ENCODE measurements at places on chromosomes 2 and 18.

DNA sequence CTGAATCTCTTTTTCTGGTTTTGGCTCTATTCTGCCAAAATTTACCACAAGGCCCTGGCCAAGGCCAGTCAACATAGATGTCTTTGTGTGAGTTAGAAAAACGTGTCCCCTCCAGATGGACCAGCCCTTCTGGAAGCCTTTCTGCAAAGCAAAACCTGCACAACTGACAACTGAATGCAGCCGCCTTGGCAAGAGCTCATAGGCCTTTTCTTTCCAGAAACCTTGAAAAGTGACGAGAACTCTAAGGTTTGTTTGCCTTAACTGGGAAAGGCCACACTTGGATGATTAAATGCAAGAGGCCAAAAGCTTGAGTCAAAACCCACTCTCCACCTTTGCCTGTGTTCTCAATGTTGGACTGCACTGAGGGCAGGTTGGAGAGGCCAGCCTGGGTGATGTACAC is 103.9 kb downstream of the COLEC12 start:
- no peak for DNase-seq

- no peak for DNase-seq
Observed at GRCh38 chr18:54737986-54738385, 90.3 kb upstream of the RAB27B start.

DNA sequence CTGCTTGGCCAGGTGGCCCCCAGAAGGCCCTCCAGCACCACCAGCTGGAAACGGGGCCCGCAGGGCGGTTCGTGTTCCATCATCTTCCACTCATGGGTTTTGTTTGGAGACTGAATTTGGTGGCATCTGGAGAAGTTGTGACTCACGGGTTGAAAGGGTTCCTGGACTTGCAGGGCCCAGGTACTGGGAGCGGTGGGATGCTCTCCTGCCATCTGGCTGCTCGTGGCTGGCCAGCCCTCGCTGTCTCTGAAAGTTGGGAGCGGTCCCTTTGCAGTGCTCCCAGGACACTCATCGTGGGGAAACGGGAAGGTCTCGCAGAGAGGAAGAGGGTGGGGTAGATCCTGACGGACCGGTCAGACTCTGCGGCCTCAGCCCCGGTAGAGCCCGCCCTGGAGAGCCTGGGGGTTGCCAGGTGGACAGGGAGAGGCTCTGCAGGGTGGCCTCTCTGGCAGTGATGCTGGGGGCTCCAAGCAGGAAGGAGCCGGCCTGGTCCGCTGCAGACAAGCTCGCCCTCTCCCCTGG is 47.5 kb downstream of the TWIST2 start:
- no peak for DNase-seq

GRCh38 chr2:240238201-240238600 is 97.7 kb upstream of the OTOS start:
- DNase-seq: no peak

DNA sequence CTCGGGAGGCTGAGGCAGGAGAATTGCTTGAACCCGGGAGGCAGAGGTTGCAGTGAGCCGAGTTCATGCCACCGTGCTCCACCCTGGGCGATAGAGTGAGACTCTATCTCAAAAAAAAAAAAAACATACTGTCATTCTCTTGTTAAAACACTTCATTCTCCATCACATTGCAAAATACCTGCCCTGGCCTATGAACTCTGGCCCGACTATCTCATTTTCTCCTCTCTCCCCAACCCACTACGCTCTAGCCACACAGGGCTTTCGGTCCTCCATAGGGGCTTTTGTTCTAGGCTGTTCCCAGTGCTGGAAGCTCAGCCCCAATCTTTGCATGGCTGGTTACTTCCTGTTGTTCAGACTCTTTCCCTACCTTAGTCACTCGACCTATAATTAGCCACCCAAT is 10.3 kb downstream of the CEP76 start:
- DNase-seq: no peak

DNA sequence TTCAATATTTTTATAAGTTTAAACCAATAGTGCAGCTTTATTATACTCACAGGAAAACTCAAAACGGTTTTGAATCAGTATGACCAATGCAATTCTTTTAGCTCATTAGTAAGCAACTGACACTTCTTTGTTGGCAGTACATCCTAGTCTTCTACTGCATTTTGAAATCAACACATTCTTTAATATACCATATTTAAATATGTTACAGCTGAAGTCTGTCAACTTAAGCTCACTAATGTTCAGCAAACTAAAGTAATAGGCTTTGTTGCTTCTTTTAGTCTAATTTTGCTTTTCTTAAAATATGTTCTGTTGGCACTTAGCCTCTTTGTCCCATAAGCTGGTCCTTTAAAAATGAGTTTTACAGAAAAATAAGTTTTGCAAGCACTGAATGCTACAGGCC is 55.4 kb upstream of the CCBE1 start:
- DNase-seq: no peak

DNA sequence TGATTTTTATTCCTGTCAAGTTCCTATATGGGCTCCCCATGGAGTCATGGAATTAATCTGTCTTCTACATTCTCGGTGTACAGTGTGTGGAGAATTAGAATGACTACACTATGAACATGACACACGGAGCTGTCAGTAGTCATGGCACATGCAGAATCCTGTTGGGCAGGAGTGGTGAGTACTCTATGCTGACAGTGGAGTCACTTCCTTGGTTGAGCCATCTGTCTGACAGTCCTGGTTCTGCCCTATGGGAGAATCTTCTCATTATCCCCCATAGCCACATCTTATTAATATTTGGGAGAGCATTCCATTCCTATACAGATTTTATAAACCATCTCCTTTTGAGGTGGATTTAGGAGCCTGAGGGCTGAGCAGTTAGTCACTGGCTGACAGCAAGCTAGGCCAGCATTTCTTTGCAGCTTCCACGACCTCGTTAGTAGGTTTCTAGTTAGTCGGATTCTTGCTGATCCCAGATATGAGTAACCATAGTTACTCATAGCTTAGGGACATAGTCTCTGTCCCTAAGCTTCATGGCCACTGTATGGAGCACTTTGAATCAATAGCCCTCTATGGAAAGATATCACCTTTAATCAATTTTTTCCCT is 90.6 kb downstream of the MDH1 start:
- no peak for DNase-seq

Data from CD4-positive, alpha-beta T cell treated with Interleukin-15 for 4 hours (primary cell).